CD4-positive, alpha-beta T cell treated with Interleukin-6 at 100 ng/mL for 8 hours (primary cell): ENCODE measurements at places on chromosomes 12 and 14.

- no peak for DNase-seq
Measured at GRCh38 chr14:24064091-24064795, 7.1 kb upstream of the CPNE6 start.

DNA sequence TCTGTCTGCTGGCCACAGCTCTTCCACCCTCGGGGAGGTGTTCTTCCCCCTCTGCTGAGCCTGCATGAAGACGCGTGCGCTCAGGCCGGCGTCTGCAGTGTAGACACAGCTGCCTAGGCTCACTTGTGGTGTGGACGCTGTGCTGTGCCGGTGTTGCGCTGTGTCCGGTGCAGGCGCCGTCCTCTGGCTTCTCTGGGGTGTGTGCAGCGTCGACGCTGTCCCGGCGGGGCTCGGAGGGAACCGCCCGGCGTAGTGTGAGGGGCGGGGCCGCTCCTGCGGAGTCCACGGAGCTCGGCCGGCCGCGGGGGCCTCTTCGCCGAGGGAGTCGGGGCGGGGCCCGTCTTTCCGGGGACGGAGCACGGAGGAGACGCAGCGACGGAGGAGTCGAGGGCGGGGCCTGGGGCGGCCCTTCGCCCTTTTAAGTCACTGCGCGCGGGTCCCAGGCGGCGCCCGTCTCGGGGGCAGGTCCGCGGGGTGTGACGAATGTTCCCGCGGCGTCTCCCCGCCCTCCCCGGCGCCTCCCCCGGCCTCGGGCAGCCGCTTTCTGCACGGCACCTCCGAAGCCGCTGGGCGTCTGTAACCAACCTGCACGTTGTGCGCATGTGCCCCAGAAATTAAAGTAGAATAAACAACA lies 45.2 kb downstream of the NOC4L start:
- peak; percentile 97 for DNase-seq

DNA sequence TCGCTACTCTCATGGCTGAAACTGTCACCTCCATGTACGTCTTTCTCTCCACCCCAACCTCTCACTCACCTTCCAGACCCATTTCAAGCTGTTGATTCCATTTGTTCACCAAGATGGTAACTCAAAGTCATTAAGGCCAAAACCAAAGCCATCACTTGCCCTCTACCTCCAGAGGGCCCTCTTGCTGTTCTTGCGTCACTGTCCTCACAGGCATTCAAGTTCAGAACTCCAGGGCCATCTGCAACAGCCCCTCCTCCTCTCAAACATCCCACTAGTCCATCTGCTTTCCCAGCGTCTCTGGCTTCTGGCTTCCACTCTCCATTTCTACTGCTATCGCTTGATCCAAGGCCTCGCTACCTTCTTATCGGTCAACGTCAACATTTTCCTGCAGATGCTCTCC lies 74.5 kb downstream of the VWF start:
- no peak for DNase-seq

DNA sequence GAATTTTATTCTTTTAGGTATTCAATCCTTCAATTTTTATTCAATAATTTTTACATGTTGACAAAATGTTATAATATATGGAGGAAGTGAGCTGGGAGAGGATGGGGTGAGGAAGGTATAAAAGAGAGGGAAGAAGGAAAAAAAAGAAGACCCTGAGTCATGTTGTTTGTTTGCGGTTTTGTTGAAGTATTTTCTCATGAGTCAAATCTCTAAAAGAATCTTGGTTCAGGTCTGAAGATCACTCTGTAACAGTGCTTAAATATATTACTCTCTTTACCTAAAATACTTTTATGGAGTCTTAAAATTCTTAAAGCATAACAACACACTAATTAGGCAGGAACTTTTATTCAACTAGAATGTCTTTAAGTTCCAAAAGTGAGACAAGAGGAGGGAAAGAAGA lies 489.6 kb upstream of the GARIN6 start:
- DNase-seq, result no peak

GRCh38 chr12:10289005-10289754 lies 18.5 kb upstream of the KLRD1 start:
- DNase-seq, result no peak

GRCh38 chr14:33589334-33589733 lies 361.5 kb downstream of the EGLN3 start:
- no peak for DNase-seq

DNA sequence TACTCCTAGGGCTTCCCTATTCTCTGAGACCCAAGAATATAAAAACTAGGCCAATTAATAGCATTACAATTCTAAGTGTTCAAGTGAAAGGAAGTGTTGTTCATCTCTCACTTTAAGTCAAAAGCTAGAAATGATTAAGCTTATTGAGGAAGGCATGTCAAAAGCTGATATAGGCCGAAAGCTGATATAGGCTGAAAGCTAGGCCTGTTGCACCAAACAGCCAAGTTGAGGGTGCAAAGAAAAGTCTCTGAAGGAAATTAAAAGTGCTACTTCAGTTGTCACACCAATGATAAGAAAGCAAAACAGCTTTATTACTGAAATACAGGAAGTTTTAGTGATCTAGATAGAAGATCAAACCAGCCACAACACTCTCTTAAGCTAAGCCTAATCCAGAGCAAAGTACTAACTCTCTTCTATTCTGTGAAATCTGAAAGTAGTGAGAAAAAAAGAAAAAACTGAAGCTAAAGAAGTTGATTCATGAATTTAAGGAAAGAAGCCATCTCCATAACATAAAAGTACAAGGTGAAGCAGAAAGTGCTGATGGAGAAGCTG lies 68.9 kb downstream of the SLC6A15 start:
- DNase-seq, result no peak

DNA sequence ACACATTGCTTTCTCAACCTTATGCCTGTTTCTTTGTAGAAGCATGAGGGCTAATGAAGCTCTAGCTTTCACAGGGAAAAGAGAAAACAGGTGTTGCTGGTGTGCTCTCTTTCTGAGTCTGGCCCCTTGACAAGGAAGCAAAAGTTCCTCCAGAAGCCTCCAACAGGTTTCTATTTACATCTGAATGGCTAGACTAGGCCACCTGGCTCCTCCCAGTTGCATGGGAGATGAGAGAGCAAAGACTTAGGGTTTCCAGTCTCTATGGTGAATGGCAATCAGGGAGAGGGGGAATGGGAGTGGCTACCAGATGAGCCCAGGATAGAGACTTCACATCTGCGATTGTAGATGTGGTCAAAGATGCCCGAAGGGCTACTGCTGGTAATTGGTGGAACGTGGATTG lies 138.1 kb upstream of the PLXNC1 start:
- DNase-seq, result no peak

DNA sequence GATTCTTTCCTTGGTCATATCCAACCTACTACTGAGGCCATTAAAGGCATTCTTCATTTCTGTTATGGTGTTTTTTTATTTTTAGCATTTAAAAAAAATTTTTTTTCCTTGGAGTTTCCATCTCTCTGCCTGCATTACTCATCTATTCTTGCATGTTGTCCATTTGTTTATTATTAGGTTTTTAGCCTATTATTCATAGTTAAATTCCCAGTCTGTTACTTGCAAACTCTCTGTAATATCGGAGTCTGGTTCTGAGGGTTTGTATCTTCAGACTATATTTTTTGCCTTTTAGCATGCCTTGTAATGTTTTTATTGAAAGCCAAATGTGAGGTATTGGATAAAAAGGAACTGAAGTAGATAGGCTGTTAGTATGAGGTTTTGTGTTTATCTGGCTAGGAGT lies 284.3 kb downstream of the FUT8 start:
- DNase-seq, result no peak

- peak; percentile 39 for DNase-seq
Measured at GRCh38 chr14:87952307-87953094, 40.5 kb downstream of the GALC start.

DNA sequence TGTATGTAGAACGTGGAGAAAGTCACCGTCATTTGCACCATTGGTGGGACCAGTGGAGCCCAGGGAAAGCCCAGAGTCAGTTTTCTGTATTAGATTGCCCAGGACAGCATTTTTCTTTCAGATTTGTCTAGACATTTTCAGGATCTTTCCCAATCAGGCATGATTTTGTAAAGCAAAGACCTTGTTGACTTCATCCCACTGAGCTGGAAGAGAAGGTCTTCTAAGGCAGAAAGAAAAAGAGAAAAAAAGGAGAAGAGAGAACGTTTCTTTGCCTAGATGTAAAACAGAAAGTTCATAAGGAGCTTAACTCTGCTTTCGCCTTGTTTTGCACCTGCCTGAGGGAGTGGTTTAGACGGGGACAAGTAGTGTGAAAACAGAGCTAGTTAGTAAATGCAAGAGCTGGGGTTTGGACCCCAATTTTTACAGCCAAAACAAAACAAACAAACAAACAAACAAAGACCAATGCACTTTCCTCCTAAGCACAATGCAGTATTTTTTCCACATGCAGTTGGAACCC lies 273.1 kb downstream of the ZFP36L1 start:
- no peak for DNase-seq

DNA sequence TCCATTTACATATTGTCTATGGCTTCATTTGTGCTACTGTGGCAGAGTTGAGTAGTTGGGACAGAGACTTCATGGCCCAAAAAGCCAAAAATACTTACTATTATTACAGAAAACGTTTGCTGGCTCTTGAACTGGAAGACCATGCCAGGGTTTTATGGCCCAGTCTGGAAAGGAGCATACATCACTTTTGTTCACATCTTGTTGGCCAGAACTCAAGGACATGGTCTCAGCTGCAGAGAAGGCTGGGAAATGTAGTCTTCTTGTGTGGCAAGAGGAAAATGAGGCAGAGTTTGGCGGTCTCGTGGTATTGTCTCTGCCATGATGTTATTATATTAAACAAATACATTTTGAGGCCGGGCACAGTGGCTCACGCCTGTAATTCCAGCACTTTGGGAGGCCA lies 509.6 kb downstream of the MED13L start:
- DNase-seq, result no peak

DNA sequence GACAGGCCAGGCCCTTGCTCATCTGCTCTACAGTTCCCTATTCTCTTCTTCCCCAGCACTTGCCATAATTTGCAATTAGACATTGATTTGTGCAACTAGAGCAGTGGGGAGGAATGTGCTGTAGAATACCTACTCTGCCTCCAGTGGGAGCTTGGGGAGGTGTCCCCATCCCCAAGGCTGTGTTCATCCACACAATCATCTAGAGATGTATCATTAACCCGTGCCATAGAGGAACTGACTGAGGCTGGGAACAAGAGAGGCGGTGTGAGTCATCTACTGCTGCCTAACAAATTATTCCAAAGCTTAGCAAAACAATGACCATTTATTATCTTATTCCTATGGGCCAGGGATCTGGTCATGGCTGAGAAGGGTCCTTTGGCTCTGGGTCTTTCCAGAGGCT lies 5.1 kb upstream of the OTUB2 start:
- no peak for DNase-seq

DNA sequence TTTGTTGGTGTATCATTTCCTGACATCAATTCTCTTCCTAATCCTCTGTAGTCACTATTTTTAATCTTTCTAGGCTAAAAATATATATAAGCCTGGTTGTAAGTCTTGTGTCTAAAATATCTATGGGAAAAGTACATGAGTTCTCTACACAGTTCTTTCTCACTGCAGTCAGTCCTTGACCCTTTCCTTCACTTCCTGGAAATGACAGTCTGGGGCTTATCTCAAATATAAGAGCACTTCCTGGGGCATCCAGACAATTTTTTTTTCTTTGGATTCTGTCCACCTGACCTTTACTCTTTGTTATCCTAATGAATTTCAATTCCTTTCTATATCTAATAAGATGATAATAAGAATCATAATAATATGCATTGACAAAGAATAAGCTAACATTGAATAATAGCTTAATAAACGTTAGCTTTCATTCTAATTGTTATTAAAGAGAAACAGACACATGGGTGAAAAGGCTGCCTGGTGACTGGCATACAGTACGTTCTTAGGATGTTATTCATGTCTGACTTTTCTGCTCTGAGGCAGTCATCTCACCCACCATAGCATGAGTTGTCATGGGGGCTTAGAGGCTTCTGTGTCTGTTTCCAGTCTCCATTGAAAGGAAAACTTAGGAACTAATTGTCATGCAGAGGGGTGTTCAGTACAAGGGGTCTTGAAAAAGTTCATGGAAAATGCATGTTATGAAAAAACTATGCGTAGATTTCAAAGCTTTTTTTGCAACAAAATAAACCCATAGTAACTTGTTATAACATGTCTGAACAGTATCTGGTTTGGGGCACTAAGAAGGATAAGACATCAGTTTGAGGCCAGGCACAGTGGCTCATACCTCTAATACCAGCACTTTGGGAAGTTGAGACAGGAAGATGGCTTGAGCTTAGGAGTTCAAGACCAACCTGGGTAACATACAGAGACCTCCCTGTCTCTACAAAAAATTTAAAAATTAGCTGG lies 66.2 kb upstream of the DNM1L start:
- no peak for DNase-seq

GRCh38 chr12:25254271-25254880 lies 3.6 kb upstream of the KRAS start:
- no peak for DNase-seq

DNA sequence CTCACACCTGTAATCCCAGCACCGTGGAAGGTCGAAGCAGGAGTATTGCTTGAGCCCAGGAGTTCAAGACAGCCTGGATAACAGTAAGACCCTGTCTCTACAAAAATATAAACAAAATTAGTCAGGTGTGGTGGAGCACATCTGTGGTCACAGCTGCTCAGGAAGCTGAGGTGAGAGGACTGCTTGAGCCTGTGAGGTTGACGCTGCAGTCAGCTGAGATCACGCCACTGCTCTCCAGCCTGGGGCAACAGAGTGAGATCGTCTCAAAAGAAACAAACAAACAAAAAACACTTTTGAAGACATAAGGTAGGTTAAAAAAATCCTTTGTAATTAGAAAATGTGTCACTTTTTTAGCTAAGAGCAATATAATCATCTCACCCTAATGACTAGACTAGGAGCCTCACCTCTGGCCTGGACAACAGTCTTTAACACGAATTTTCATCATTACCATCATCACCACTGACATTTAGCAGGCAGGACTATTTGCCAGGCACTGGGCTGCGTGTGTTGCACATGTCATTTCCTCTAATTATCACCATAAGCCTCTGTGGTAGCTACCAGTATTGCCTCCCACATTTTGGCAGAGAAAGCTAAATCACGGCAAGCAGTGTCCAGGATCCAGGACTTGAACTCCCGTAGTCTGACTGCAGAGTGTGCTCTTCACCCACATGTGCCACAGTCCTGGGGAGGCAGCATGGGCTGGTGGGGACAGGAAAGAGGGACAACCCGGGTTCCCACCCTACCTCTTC lies 4.6 kb upstream of the SYCP3 start:
- DNase-seq, result no peak

DNA sequence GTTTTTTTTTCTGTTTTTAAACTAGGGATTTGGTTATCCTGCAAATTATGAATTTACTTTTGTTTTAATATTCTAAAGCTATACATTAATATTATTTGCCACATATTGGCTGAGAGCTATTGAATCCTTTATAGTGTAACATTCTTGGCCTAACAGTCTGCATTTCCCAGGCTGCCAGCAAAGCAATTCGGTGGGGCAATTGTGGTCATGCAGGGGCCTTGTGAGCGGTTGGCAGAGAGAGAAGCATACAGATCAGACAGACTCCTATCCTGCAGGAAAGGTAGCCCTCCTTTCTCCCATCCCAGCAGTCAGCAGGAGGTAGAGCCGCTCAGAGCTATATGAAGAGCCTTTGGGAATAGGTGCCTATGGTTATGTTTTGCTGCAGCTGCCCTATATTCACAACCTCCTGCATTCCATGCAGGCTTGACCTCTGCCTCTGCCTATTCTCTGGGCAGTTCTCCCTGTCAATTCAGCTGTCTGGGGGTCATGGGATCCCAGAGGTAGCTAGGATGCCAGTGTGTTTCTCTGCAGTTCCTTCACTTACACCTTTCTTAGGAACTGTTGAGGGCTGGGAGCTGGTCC lies 144.7 kb downstream of the GPHN start:
- DNase-seq, result no peak
